Epithelial cell of alveolus of lung (primary cell): ENCODE measurements at places on chromosomes 7 and 10. TPM values are rescaled to one million over a fixed set of nuclear protein-coding genes. Genes with fewer than 3 reads are reported as not detected.

RET gene
- 0.08 and 3.9 TPM in 2 replicates for total RNA-seq

COL17A1 gene
- total RNA-seq, result 1.0 and 7.5 TPM in 2 replicates

OPALIN gene
- not detected in 2 replicates for total RNA-seq

ZNF777 gene
- 8.7 and 12.3 TPM in 2 replicates for total RNA-seq

PON3 gene
- total RNA-seq, result 0.13 TPM in 1 of 2 replicates, not detected in the other

TMEM176A gene
- 19.9 TPM in 1 of 2 replicates, not detected in the other for total RNA-seq

NEUROD6 gene
- not detected in 2 replicates for total RNA-seq

PNLIPRP2 gene
- not detected in 2 replicates for total RNA-seq

C10orf120 gene
- total RNA-seq, result not detected in 2 replicates

NUTM2B gene
- total RNA-seq, result 0.39 and 1.8 TPM in 2 replicates

ELAPOR2 gene
- total RNA-seq, result 1.3 and 12.9 TPM in 2 replicates

FBXL13 gene
- total RNA-seq, result 0.16 and 0.39 TPM in 2 replicates
